ENCODE measurements at places on chromosomes 5 and 9.
A peak's percentile ranks its signal among the peaks of the same experiment; 100 is the strongest.

DNA sequence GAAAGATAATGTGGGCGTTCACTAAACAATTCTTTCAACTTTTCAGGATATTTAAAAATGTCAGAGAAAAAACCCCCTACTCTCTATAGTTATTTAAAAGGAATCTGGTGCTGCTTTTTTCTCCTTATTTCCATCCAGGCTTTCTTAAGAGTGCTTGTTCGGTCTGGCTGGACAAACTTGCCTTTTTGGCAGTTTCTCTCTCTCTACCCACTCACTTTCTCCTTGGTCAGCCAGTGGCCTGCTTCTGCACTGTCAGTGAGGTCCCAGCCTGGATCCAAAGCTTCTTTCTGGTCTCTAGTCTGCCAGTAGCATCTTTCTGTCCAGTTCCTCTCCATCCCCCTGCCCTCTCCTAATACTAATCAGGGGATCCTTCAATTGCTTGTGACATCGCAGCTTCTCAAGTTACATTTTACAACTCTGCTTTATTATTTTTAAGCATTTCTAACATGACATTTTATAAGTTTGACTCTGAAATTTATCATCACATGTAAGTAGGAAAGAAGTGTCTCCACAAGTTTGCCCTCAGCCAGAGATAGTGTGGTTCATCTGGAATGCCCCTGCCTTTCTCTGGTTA, 50.4 kb downstream of the PIK3R1 start:
- H3K4me1 ChIP-seq, result peaks cover 88% of the 10 kb centered on the region
- peak overlapping the region; percentile 71 for H3K27ac ChIP-seq
- no peak overlapping the region for H3K4me3 ChIP-seq
- H3K36me3 ChIP-seq, result no peaks in the 10 kb centered on the region
- no peaks in the 10 kb centered on the region for H3K27me3 ChIP-seq
- no peak for DNase-seq

DNA sequence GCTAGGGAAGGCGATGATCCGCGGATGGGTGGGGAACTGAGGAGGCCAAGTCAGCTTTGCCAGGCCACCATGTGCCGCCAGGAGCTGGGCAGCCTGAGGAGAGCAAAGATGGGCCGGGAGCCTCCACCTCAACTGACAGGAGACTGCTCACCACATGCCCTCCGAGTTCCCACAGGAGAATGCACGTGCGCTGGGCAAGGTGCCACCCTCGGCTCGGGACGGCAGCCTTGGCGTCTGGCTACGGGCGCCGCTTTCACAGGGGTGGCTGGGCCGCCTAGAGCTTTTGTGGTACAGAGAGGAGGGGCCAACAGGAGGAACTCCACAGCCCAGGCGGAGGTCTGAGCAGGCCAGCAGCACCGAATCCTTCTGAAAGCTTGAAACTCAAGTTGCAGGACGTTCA, 5.3 kb upstream of the TBC1D9B start:
- peaks cover 17% of the 10 kb centered on the region for H3K4me1 ChIP-seq
- no peak overlapping the region for H3K4me3 ChIP-seq
- no peaks in the 10 kb centered on the region for H3K27me3 ChIP-seq

DNA sequence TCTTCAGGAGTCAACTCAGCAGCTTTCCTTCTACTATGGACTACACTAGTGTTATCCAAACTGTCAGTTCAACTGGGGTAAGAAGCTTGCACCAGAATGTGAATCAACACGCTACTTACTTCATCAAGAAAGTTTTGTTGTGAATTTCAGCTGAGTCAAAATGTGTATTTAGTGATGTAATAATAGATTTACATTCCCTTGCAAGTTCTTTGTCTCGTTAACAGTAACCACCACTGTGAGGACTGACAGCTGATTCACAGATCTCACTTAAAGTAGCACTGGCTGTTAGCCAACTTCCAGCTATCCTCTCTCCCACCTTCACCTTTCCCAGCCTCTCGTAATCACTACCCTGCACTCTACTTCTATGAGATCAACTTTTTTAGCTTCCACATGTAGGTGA, 445.3 kb downstream of the NTRK2 start:
- H3K4me3 ChIP-seq, result no peak overlapping the region
- no peaks in the 10 kb centered on the region for H3K4me1 ChIP-seq
- DNase-seq, result no peak

- no peaks in the 10 kb centered on the region for H3K36me3 ChIP-seq
- H3K4me1 ChIP-seq, result no peaks in the 10 kb centered on the region
- H3K27ac ChIP-seq, result no peak overlapping the region
Observed at GRCh38 chr5:6394429-6395101, 16.2 kb upstream of the MED10 start.

DNA sequence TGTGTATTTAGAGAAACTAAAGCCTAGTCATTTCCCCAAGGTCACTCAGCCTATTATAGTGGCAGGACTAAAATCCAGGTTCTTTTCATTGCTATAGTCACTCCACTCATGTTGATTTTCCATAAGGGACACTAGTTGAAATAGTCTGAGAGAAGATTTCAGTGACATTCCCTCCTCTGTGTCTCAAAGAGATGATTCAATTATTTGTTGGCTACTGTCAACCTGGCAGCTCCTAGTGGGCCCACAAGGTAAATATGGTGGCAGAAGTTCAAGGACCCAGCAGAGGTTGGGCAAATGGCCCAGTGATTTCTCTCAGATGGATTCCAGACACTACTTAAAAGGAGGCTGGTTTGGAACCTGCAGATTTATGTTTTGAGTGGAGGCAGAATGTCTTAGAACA, 48.1 kb downstream of the G3BP1 start:
- H3K27ac ChIP-seq, result no peak overlapping the region
- H3K4me3 ChIP-seq, result no peak overlapping the region
- H3K4me1 ChIP-seq, result no peaks in the 10 kb centered on the region

DNA sequence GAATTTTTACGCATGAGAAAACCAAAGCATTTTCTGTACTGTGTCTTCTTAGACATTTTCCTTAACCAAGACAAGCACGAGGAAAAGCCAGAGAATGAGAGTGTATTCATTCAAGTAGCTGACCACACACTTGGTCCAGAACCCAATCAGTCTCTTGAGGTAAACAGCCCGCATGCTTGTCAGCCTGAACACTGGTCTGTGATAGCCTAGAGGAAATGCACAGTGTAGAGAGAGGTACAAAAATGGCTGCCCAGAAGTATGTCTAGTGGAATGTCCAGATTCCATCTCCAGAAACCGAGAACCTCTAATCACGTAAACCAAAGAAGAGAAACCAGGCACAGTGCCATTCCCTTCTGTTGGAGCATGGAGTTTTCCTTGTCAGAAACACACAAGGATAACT, 80.0 kb upstream of the SNX2 start:
- H3K4me3 ChIP-seq, result no peak overlapping the region
- no peaks in the 10 kb centered on the region for H3K27me3 ChIP-seq
- no peaks in the 10 kb centered on the region for H3K36me3 ChIP-seq
- H3K4me1 ChIP-seq, result no peaks in the 10 kb centered on the region
- no peak for DNase-seq

GRCh38 chr5:139855451-139855850, 59.8 kb downstream of the PSD2 start:
- H3K4me1 ChIP-seq, result no peaks in the 10 kb centered on the region
- no peak overlapping the region for H3K4me3 ChIP-seq
- H3K27me3 ChIP-seq, result peaks cover 4% of the 10 kb centered on the region
- peak; percentile 61 for DNase-seq

GRCh38 chr5:143094087-143094521, 309.4 kb downstream of the NR3C1 start:
- no peaks in the 10 kb centered on the region for H3K27me3 ChIP-seq
- no peak overlapping the region for H3K27ac ChIP-seq
- no peaks in the 10 kb centered on the region for H3K36me3 ChIP-seq
- no peak for DNase-seq
- H3K4me1 ChIP-seq, result no peaks in the 10 kb centered on the region
- H3K4me3 ChIP-seq, result peak overlapping the region; percentile 15

- H3K4me1 ChIP-seq, result peaks cover 7% of the 10 kb centered on the region
- no peak overlapping the region for H3K4me3 ChIP-seq
- DNase-seq, result no peak
- no peaks in the 10 kb centered on the region for H3K27me3 ChIP-seq
- H3K27ac ChIP-seq, result no peak overlapping the region
Observed at GRCh38 chr9:92508018-92508820, 25.9 kb upstream of the ASPN start.

DNA sequence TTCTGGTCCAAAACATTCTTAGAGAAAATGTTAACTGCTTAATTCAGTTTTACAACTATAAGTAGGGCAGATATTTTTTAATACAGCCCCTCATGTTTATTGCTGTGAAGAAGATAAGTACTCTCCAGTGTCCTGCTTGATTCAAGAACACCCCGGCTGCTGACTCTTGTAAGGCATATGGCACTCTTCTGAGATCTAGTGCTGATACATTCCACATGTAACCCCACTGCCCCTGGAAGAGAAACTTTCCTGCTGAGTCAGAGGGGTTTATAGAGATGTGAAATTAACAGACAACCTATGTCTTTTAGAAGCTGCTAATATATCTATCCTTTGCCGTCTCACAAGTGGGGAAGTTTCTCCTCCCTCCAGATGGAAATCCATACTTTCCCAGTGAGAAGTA, 1.0 kb upstream of the MINAR2 start:
- H3K27me3 ChIP-seq, result no peaks in the 10 kb centered on the region
- H3K36me3 ChIP-seq, result no peaks in the 10 kb centered on the region
- no peaks in the 10 kb centered on the region for H3K4me1 ChIP-seq
- no peak overlapping the region for H3K27ac ChIP-seq

DNA sequence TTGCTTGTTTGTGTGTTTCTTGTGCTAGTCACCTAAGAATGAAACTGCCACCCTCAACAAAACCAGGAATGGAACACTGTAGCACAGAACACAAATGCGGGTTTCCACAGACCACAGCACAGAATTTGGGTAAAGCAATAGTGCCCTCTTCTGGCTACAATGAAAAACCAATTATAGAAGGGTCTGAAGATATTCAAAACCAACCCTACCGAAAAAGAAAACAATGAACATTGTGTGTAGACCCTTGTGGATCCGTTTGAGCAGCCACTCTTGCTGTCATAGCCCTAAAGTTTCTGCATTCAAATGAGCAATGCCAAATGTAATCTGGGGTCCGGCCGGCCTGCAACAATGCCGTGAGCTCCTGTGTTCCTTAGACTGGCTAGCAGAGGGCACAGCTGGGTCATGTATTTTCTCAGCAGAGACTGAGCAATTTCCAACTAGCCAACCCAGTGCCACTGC, 8.3 kb upstream of the ENC1 start:
- H3K27ac ChIP-seq, result no peak overlapping the region
- peaks cover 4% of the 10 kb centered on the region for H3K4me1 ChIP-seq
- H3K4me3 ChIP-seq, result no peak overlapping the region
- no peak for DNase-seq
- no peaks in the 10 kb centered on the region for H3K27me3 ChIP-seq

GRCh38 chr5:135306557-135306956, 92.5 kb downstream of the MACROH2A1 start:
- DNase-seq, result no peak
- H3K27me3 ChIP-seq, result peaks cover 12% of the 10 kb centered on the region
- no peaks in the 10 kb centered on the region for H3K4me1 ChIP-seq
- no peak overlapping the region for H3K4me3 ChIP-seq
- no peaks in the 10 kb centered on the region for H3K36me3 ChIP-seq

GRCh38 chr9:90140131-90140818, 502.3 kb downstream of the DIRAS2 start:
- no peak overlapping the region for H3K27ac ChIP-seq
- no peak for DNase-seq
- H3K36me3 ChIP-seq, result no peaks in the 10 kb centered on the region

DNA sequence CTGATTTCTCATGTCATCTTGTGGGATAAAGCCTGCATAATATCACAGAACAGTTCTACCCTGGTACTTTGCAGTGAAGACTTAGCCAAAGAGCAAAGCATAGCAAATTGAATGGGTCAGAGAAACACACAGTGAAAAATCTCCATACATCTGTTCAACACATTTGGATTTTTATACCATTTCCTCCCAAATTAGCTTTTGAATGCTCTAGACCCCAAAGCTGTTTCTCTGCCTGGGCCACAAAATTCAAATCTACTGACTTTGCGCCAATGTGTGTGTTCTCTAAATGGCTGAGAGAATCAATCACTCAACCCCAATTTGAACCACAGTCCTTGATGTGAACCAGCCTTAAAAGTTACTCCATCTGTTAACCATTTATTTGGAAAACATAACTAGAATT, 236.9 kb upstream of the NFIL3 start:
- DNase-seq, result no peak
- no peak overlapping the region for H3K27ac ChIP-seq
- no peaks in the 10 kb centered on the region for H3K27me3 ChIP-seq
- H3K4me1 ChIP-seq, result no peaks in the 10 kb centered on the region
- no peak overlapping the region for H3K4me3 ChIP-seq
- no peaks in the 10 kb centered on the region for H3K36me3 ChIP-seq

- H3K4me1 ChIP-seq, result no peaks in the 10 kb centered on the region
- DNase-seq, result no peak
- no peaks in the 10 kb centered on the region for H3K36me3 ChIP-seq
- no peaks in the 10 kb centered on the region for H3K27me3 ChIP-seq
- no peak overlapping the region for H3K4me3 ChIP-seq
Observed at GRCh38 chr9:29648601-29649000, 2075.3 kb upstream of the C9orf72 start.

GRCh38 chr5:76964060-76964459, 11.2 kb downstream of the CRHBP start:
- H3K27ac ChIP-seq, result no peak overlapping the region
- H3K4me1 ChIP-seq, result no peaks in the 10 kb centered on the region
- no peak for DNase-seq

GRCh38 chr5:159051421-159052282, 48.1 kb downstream of the EBF1 start:
- peak; percentile 67 for DNase-seq
- peak overlapping the region; percentile 33 for H3K4me3 ChIP-seq

DNA sequence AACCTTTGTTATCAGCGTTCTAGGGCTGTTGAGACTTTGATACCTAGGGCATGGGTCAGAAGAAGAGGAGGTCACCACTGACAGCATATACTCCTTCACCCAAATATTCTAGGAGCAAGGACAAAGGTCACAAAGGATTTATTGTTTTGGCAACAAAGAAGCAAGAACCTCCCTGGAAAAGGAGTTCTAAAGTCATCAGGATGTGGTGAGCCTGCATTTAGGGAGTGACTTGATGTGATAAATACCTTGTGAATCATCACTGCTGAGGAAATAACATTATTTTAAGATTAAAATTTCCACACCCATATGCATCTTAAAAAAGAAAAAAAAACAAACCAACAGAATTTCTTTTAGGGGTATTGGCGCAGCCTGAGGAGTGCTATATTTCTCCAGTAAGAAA, 13.9 kb downstream of the IFNA1 start:
- peaks cover 4% of the 10 kb centered on the region for H3K27me3 ChIP-seq
- no peaks in the 10 kb centered on the region for H3K36me3 ChIP-seq
- DNase-seq, result no peak

- no peak within 1 kb of the TSS for H3K4me3 ChIP-seq
- no peak for DNase-seq
- H3K27ac ChIP-seq, result no peak within 1 kb of the TSS
- no peaks in the 10 kb centered on the region for H3K36me3 ChIP-seq
- H3K27me3 ChIP-seq, result no peaks in the 10 kb centered on the region
Observed at GRCh38 chr9:100577776-100578448, at the start of gene CAVIN4. TSS of gene CAVIN4 (plus strand) at chr9:100578079. CDS start at chr9:100578144, 65 bp downstream.

DNA sequence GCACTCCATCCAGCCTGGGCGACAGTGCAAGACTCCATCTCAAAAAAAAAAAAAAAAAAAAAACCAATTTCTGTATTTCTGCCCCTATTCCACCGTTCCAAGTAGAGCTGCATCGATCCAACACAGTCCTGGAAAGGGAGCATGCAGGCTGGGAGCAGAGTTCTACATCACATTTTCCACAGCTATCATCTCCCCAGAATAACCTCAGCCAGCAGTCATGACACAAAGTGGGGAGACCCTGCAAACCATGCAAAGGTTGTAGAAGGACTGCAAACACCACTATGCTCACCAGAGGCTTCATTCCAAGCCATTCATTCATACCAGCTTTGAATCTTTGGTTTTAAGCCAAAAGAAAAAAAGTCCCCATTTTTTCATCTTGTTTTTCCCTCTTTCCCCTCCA, 20.8 kb upstream of the ZNF354A start:
- H3K36me3 ChIP-seq, result no peaks in the 10 kb centered on the region
- H3K4me1 ChIP-seq, result no peaks in the 10 kb centered on the region
- H3K27ac ChIP-seq, result no peak overlapping the region
- DNase-seq, result no peak
- H3K27me3 ChIP-seq, result no peaks in the 10 kb centered on the region
- H3K4me3 ChIP-seq, result no peak overlapping the region
